NCI-H2107 (cell line): ENCODE measurements at places on chromosomes 7 and 10.
A peak's percentile ranks its signal among the peaks of the same experiment; 100 is the strongest.

GRCh38 chr7:33410266-33410665, 280.9 kb downstream of the BBS9 start:
- DNase-seq, result no peak

- DNase-seq, result no peak
These were observed 4.1 kb upstream of the TMEM243 start for GRCh38 chr7:87223666-87224065.

GRCh38 chr7:150944066-150945042, 33.8 kb downstream of the KCNH2 start:
- no peak for DNase-seq

DNA sequence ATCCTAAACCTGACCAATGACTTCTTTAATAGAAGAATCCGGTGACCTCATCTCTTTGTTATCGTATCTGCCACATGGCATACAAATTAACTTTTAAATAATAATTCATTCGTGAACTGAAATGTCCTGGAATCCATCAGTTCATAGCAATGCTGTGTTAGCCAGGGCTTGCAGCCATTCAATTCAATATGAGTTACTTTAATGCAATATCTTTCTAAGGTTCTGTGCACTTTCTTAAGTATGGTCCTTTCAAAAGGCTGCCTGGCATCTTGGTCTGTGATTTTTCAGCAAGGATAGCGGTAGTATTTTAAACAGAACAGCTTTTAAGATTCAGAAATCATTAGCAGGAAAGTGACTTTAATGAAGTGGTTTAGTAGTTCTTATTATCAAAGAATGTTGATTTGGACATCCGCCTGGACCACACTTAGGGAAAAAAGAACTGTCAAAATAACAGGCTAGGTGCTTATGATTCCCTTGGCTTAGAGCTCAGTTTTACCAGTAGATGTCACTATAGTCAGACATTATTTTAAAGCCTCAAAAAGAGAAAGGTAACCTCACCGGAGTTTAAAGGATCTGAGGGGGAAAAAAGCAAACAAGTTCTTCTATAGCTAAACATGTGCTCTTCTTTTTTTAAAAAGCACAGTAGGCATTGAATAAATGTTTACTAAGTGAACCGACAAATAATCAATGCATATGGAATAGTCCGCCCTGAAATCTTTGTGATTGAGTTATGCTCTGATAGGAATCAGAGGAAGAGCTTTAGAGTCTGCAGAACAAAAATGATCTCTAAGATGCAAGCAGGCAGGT, 22.7 kb downstream of the SLC35G1 start:
- no peak for DNase-seq

DNA sequence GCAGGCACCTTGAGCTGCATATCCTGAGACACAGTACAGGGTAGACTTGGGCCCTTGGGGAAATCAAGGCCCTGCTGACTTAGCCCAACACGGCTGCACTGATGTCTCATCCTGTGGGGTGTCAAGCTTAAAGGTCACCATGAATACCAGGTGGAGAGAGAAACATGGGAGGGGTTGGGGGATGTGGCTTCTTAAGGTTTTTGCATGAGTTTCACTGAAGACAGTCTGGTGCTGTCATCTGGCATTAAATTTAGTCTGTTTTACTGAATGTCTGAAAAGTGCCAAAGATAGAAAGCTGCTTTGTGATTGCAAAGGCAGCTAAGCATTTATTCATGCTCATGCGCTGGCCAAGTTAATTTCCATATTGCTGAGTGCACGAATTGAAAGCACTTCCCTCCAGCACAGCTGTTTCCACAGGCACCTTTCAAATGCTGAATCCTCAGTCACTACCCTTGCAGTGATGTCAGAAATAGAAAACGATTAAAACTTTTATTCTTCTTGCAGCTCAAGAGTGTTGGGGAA, 102.1 kb downstream of the OSBPL3 start:
- DNase-seq, result no peak

DNA sequence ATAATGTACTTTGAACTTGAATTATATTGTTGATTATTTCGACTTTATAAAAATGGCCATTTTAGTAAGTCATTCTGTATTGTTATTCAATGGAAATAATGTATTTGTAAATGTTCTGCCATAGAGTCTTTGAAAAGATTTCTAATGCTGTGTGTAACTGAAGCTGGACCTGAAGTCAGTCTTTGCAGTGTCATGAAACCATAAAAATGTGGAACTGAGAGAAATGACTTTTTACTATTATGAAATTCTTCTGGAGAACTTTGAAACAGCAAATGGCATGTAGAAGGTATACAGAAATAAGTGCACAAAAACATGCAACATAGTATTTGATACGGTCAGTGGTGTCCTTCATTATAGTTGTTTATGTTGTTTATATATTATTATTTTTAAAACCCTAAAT, 59.7 kb upstream of the ADRA2A start:
- no peak for DNase-seq

DNA sequence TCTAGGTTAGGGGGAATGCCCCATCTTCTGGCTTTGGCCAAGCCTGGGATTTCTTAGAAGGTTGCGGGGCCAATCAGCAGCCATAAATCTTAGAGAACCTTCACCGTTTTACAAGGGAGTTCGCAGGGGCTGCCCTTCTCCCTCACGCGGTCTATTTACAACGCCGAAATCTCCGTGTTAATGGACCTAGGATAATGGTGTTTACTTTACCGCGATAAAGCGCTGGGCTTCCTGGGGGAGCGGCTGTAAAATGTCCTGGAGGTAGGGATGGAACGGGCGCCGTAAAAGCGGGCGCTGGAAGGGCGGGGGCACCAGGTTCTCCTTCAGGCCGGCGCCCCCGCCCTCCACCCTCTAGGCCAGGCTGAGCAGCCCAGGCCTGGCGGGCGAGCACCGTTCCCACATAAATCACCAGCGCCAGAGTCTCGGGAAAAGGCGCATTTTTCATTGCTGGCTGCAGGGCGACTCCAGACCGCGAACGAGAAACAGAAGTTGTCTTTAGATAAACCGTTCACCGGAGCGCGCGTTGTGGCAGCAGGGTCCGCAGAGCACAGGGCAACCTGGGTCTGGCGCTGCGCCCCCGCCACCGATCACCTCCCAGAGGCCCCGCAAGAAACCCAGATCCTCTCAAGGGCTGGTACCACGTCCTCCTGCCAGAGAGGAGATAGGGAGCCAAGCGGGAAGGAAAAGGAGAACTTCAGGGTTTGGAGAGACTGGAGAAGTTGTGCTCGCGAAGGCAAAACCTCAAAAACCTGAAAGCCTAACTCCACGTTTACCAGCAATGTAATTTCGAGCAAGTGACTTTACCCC, 12.5 kb upstream of the NKX2-3 start:
- no peak for DNase-seq

- DNase-seq, result no peak
These were observed 97.0 kb downstream of the ANKRD61 start for GRCh38 chr7:6128205-6128604.

- no peak for DNase-seq
These were observed 886.4 kb downstream of the DNAJB9 start for GRCh38 chr7:109456116-109456515.

DNA sequence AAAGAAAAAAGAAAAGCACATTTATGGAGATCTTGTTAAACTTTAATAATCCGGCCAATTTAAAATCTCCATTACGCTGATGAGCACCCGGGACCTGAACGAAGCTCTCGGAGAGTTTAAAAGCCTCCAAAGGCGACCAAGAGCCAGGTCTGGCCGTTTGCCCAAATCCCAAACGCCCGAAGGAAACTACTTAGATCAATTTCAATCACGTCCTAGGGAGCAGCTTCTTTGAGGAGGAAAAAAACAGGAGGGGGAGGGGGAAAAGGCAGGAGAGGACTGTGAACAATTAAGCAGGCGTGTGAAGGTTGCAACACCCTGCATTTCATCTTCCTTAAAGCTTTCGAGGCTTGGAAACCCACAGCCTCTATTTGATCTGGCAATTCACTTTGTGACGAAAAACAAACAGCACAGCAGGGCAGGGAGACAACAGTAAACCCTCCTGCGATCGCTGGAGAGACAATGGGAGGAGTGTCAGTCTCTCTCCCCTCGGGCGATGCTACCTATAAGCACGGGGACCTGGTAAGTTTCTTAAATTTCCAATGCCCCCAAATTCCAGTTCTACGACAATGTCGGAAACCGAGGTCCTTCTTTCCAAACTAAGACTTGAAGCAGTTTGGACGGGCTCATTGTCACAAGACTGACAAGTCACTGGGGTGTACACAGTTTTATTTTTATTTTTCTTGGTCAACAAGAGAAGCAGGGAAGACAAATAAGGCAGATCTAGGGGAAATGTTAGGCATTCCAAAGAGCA, 1.2 kb downstream of the KLF6 start:
- peak; percentile 15 for DNase-seq

- no peak for DNase-seq
These were observed 8.6 kb downstream of the PRKG1 start for GRCh38 chr10:51082857-51083256.

DNA sequence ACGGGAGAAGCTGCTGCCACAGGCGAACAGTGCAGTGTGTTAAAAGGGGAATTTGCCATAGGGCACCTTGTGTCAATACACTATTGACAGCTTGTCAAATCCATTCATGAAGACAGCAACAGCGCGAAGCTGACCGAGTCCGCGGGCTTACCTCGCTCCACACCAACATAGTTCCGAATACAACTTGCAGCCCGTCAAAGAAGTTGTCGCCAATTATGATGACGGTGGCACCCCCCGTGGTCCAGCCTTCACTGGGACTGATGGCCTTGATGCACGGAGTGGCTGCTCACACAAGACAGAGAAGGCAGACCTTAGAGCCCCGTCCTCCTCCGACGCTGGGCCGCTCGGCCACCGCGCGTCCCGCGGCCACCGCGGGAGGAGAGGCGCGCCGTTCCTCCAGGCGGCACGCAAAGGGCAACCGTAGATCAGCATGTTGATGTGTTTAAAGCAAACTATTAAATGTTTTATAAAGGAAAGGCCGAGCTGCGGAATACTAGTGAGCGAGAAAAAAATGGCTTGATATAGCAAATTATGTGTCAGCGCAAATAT, 96.4 kb downstream of the EBF3 start:
- DNase-seq, result no peak

DNA sequence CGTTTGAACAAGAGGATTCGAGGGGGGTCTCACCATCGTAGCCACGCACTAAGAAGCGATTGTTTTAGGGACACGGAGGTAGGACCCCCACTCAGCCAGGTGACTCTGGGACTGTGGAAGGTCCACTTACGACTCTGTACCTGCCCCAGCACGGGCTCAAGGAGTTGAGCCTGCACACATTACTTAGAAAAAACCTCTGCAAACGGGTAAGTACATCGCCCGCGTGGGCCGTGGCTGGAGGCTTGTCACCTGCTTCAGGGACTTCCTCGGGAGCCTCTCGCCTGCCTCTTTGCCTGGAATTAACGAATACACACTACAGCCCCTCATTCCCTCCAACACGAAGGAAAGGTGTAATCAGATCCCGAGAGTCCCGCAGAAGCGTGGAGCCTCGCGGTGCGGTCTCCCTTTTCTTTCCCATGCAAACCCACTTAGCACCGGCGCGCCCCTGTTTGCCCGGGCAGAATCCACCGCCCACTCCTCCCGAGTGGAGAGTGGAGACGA, 826 bp downstream of the PODXL start:
- DNase-seq, result no peak

- no peak for DNase-seq
These were observed 292.8 kb downstream of the ANKRD7 start for GRCh38 chr7:118517275-118517674.

GRCh38 chr10:43166880-43167497, 28.7 kb downstream of the CSGALNACT2 start:
- DNase-seq, result no peak

GRCh38 chr10:77518241-77518909, 119.2 kb downstream of the KCNMA1 start:
- no peak for DNase-seq

- DNase-seq, result no peak
These were observed 12.2 kb upstream of the CPA5 start for GRCh38 chr7:130332259-130333053.

DNA sequence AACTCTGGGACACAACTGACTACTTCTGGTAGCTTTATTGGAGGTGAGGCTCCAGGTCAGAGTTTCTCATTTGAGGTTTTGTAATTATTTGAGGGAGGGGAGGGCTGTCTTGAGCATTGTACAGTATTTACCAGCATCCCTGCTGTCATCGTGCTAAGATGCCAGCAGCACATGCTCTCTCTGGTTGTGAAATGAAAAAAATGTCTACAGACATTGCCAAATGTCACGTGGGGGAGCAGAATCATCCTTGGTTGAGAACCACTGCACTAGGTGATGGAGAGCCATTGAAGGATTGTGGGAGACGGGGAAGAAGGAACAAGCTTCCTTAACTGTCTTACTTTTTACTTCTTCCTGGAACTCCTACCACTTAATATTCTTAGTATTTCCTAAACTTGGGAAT, 5.0 kb downstream of the SEPTIN7 start:
- no peak for DNase-seq

GRCh38 chr7:51316262-51316665, 345 bp downstream of the COBL start:
- DNase-seq, result peak; percentile 29

- DNase-seq, result peak; percentile 15
These were observed 256.9 kb upstream of the NFE2L3 start for GRCh38 chr7:25894902-25895791.
